Fibroblast of skin of back (primary cell): ENCODE measurements at places on chromosomes 11 and 22.

DNA sequence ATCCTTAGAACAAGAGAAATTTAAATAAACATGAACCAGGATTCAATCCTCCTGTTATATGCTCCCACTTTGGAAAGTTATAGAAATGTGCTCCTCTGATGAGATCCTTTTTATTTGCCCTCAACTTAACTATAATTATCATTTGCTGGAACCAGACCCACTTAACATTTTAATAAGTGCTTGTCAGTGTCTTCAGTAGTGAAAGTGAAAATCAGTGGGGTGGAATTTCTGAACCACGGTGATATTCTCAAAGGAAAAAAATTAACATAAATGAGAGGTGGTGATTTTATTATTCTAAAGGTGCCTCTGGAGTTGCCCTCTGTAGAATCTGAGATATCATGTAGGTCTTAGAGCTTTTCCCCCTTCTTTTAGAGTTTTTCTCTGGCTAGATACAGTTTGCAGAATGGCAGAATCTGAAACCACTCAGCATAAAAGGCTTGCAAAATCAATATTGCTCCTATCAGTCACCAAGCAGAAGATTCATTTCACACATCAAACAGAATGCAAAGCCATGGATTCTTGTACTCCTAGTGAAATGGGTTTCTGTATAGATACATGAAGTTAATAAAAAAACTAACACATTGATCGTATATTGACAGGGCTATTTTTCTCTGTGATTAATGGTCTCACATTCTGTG is 213.2 kb downstream of the LUZP2 start:
- DNase-seq = no peak

DNA sequence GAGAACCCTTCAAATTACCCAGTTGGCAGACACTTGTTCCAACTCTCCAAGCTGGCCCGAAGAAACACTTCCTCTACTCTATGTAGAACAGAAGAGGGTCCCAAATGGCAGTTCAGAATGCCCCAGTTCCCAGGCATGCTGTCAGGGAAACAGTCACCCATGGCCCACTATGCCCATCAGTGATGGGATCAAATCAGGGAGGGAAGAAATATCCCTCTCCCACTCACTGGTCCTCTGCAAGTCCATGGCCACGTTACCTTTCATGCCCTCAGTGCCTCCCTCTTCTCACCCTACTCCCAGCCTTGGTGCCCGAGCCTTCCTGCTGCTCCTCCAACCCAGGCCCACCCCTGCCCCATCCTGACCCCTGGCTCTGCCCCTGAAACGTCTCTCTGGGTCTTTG is 16.6 kb downstream of the APOL3 start:
- DNase-seq = no peak

GRCh38 chr11:80227915-80228314 is 787.1 kb upstream of the TENM4 start:
- DNase-seq = no peak

GRCh38 chr22:48576333-48577013 is 1251.2 kb downstream of the BRD1 start:
- peak; percentile 48 for DNase-seq

DNA sequence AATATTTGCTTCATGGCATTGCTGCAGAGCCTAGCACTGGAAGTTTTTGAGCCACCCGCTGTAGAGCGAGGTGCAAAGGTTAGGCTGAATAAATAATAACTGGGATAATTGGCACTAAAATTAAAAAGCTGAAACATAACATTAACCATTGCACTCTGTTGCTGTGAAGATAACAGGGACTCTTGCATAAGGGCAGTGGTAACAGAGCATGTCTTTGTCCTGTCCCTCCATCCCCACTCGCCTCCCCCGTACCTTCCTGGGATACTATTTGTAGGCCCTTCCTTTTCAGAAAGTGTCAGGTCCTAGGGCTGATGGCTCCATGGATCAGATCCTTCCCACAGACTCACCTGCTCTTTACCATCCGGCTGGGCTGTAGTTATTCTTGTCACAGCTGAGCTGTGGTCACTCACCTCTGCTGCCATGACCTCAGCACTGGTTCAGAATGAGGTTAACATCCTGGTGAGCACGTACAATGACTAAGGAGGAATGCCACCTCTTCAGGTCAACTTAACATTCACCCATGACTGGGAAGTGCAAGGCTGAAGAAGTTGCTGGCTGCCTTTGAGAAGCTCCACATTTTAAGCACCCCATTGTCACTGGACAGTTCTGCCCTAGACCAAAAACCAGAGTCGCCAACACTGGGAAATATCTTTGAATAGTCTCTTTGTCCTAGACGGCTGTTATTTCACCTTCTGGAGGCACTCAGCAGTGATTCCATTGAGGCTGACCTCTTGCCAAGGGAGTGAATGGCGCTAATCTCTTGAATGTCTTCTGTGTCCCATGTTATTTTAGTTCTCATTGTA is 103.2 kb upstream of the KIRREL3 start:
- no peak for DNase-seq

GRCh38 chr11:123228496-123229163 is 33.6 kb upstream of the CLMP start:
- no peak for DNase-seq

DNA sequence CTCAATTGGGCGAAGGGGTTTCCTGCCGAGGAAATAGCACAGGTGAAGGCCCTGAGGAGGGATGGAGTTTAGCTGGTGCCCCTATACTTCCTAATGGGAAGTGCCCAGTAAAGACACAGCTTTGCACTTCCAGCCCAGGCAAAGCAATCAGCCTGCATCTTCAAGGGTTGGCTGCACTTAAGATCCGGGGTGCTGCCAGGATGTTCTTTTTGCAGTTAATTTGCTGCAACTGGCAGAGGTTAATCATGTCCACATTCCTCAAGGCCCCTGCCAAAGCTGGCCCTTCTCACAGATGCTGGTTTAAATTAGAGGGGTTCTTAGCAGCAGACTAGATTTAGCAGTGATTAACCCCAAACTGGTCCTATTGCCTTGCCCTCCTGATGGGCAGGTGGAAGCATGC is 137.7 kb upstream of the NAV2 start:
- DNase-seq = no peak

DNA sequence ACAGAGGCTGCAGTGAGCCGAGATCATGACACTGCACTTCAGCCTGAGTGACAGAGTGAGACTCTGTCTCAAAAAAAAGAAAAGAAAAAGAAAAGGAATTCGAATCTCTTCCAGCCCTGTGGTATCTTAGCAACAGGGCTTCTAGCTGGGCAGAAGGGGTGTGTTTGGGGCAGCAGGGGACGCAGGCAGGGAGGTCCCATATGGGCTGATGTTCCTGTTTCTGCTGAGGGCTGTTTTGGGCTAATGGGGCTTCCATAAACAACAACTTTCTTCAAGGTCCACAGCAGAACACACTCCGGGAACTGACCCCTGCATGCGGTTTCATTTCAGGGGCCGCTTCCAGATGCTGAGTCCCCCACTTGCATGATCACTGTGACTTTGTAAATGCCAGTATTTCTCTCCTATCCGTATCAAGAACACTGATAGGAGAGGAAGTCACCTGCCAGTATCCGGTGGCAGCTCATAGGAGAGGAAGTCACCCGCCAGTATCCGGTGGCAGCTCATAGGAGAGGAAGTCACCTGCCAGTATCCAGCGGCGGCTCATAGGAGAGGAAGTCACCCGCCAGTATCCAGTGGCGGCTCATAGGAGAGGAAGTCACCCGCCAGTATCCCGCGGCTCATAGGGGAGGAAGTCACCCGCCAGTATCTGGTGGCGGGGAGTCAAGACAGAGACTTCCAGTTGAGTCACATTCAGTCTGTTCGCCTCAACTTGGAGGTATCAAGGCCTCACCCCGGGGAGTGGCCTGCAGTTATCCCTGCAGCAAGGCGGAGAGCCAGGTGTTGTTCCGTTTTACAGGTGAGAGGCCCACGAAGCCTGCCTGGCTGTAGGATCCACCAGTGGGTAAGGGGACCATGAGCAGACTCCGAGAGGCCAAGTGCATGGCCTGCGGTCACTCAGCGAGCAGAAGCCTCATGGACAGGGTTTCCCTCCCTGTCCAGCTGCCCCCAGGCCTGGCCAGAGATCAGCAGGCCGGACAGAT is 8.3 kb upstream of the FGF19 start:
- no peak for DNase-seq

DNA sequence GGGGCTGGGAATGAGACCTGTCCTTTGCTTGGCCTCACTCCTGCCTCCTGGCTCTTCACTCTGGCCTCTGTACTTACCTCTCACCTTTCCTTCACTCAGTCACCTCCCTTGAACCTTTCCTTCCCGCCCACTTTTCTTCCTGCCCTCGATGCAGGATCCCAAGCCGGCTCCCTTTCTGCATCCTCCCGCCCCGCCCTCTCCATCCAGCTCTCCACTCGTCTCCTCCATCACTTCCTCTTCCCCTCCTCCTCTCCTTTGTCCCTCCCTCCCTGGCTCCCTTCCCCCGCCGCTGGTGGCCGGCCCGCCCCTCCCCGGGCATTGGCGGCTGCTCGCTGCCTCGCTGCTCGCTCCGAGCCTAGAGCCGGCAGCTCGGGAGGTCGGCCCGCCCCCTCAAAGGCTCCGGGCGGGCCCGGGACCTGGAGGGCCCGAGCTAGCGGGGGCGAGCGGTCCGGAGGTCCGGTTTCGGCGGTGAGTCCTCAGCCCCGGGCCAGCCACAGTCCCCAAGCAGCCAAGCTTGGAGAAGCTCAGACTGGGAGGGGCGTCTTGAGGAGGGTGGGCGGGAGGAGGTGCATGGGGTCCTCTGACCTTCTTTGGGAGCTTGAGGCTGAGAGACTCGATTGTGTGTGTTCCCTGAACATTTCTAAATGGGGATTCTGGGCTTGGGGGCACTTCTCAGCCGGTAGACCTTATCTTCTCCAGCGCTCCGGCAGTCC is 13.8 kb downstream of the PHLDB1 start:
- peak; percentile 94 for DNase-seq

DNA sequence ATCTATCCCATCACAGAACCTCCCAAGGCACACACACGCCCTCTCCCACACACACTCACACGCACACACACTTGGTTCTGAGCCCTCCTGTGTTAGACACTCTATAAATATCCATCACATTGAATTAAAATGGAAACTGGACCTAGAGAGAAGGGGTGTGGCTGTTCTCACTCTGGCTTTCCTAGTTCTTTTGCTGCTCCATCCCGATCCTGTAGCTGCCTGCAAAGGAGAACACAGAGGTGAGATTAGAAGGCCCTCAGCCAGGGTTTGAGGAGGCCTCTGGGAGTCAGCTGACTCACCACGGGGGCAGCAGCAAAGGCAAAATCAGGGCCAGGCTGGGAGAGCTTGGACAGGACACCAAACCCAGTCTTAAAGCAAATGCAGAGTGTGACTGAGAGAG is 192.3 kb upstream of the CADM1 start:
- DNase-seq = no peak

DNA sequence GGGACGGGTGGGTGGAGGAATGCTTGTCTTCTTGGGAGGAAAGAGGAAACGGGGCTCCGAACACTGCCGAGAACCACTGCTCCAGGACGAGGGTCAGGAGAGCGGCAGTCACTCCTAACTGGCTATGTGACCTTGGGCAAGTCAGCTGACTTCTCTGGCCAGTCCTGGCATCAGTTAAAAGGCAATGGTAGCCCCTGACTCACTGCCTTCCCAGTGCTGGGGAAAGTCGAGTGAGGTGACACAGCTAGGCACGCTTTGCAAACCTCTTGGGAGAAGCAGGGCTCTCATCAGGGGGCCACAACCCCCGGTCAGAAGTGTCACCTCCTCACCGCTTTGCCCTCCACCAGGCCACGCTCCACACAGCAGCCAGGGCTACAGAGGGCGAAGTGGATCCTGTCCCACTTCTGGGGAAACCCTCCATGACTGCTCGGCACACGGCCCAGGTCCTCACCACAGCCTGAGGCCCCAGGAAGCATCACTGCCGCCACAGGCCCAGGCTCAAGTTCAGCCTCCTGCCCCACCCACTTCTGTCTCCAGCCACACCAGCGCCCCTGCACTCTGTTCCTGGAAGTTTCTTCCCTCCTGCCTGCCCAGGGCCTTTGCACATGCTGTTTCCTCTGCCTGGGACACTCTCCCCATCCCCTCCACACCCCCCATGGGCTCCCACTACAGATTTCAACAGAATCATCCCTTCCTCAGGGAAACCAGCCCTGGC is 16.3 kb downstream of the IL2RB start:
- no peak for DNase-seq

GRCh38 chr11:24598641-24599040 is 101.8 kb downstream of the LUZP2 start:
- DNase-seq = no peak

DNA sequence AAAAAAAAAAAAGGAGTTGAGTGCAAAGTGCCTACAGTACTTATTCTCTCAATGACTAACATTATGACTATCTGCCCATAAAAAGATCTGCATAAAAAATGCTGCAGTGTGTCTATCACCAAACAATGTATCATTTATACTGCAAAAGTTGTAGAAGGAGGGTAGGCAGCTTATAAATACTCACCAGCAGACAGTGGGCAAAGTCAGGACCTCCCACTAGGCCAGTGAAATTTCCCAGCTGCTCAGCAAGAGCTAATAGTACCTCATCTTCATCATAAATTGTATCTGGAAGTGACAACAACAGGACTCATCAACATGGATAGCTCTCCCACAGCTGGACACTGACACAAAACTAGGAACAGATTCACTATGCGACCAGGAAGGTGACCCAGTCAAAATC is 1.6 kb downstream of the PPP2R1B start:
- peak; percentile 6 for DNase-seq

GRCh38 chr11:103736315-103737036 is 300.0 kb upstream of the DDI1 start:
- no peak for DNase-seq

DNA sequence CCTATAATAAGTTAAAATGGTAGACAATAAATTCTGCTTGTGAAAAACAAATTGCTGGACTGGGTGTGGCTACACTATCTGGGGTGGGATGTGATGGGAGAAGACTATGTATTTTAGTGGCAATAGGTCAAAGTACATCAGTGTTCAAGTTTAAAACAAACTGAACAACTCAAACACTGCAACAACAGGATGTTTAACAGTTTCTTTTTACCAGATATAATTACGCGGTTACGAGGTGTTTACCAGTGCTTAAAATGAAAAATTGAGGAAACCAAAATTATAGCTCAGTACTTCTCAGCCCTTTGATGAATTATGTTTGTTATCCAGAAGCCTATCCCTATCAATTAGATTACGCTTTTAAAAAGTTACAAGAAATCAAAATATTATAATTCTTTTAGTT is 3.2 kb downstream of the PRDM10 start:
- no peak for DNase-seq

- DNase-seq = peak; percentile 97
Measured at GRCh38 chr11:96162816-96163499, 180.0 kb downstream of the MAML2 start.

DNA sequence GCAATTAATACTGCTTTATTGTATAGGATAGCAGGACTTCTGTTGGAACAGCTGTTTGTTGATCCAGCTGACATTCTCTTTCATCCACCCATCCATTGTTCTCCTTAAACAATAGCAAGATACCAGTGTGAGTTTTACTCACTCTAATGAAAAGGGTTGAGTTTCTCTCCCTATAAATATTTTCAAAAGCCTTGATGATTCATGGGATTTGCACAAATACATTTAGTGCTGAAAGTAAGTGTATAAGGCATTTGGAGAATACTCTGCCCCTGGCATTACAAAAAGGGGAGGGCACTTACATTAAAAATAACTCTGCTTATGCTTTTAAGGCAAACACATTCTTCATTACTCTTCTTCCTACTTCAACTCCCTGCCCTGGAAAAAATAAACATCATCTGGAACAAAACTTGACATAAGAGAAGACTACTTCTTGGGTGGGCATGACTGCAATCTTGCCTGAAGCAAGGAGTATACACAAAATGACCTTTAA is 634.9 kb downstream of the METTL15 start:
- peak; percentile 73 for DNase-seq
